Neural crest cell (in vitro differentiated cells): ENCODE measurements at places on chromosomes 12 and 14.

GRCh38 chr14:29039171-29039570 is 272.6 kb downstream of the FOXG1 start:
- no peak for DNase-seq

- no peak for DNase-seq
These were observed 15.0 kb upstream of the TMEM119 start for GRCh38 chr12:108612788-108613282.

DNA sequence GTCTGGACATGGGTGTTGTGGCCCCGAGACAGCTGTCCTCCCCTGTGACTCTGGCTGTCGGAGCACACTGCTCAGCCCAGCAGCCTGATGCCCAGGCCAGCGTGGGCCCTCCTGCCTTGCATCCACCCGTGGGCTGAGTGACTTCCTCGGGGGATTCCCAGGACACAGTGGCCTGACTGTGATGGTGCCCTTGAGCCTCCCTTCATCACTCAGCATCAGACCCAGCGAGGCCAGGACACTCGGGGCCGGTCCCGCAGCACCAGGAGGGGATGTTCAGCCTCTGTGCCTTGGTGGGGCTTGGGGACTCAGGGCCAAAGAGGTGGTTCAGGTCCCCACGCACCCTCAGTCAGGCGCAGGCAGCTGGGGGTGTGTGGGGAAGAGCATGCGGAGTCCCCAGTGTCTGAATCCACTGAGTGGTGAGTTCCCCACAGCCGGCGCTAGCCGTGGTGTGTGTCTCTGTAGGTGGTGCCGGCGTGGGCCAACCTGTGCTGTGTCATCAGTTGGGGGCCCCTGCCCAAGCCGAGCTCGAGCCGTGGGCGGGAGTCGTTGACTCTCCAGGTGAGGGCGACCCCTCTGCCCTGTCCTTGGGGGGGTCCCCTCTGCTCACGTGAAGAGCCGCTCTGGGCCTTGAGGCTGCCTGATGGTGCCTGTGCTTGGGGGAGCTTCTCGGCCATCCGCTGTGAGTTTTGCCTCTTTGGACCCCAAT is 185.8 kb downstream of the ADGRD1 start:
- no peak for DNase-seq

- DNase-seq: no peak
These were observed 28.3 kb downstream of the DEGS2 start for GRCh38 chr14:100131181-100131580.

DNA sequence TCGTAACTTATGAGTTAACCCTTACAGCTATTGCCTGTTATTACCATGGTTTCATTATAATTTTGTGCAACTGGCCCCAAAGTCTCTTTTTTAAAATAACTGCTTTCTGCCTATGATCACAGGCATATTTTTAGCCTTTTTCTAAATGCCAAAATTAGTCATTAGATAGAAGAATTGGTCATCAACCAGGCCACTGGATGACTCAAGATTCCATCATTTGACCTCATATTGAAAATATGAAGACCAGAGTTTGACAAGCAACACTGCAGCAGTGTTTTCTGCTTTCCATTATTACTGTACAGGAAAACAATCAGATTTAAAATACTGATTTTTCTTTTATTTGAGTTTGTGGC is 54.7 kb upstream of the OTOGL start:
- no peak for DNase-seq

DNA sequence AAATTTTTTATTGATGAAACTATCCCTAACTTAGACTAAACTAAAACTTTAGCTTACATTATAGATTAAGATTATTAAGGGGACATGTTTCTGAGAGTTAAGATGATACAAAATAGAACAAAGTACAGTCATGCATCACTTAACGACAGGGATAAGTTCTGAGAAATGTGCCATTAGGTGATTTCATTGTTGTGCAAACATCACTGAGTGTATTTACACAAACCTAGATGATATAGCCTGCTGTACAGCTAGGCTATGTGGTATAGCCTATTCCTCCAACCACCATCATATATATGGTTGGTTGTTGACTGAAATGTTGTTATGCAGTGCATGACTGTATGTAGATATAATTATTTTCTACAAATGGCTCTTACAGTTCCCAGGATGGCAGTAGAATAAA is 46.5 kb downstream of the ATP6V1D start:
- DNase-seq: no peak

DNA sequence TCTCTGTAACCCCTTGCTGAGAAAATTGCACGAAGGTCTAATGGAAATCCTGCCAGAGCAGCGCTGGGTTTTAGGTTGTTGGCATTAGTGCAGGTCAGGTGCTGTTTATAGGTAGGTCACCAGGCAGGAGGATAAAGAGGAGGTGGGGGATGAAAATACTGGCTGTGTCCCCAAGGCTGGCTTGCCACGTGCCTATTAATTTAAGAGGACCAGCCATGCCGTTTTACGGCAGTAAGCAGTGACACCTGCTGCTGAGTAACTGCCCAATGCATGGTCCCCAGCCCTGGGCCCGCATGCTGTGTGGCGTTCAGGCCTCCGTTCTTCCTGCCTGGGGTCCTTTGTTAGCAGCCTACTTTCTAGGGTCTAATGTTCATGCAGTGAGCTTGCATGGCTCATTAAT is 67.2 kb downstream of the WDR20 start:
- no peak for DNase-seq

- DNase-seq: no peak
These were observed 120.0 kb downstream of the TTLL5 start for GRCh38 chr14:75781096-75781495.

GRCh38 chr14:104580961-104581360 is 1.4 kb downstream of the C14orf180 start:
- no peak for DNase-seq

GRCh38 chr12:13836099-13836498 is 145.3 kb downstream of the GRIN2B start:
- DNase-seq: no peak

GRCh38 chr14:72142328-72142727 is 210.1 kb downstream of the RGS6 start:
- no peak for DNase-seq

GRCh38 chr12:104514092-104514810 is 57.5 kb downstream of the CHST11 start:
- no peak for DNase-seq

- DNase-seq: no peak
These were observed 6.6 kb downstream of the BEGAIN start for GRCh38 chr14:100580316-100581227.

GRCh38 chr12:30041096-30041495 is 257.4 kb upstream of the TMTC1 start:
- DNase-seq: no peak

DNA sequence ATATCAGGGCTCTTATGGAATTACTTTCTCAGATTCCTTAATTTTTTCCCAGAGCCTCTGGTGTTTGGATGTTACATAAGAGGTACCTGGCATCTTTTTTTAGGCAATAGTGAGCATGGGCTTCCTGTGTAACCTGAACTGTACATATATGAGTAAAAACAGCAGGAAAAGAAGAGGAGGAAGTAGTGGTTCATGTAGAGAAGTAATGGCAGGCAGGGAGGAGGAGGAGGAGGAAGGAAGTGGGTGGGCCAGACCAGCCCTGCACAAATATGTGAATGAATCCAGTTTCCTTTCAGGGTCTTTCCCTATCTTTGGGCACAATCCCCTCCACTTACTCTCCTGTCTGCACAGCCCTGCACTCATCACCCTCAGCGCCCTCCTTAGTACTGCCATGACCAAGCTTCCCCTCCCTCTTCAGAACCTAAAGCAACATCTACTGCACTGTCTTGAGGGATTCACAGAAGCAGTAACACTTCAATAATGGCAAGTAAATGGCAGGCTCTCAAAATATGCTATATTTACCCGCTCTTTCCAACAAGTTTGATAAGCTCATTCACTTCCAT is 40.9 kb upstream of the GSG1 start:
- DNase-seq: no peak

DNA sequence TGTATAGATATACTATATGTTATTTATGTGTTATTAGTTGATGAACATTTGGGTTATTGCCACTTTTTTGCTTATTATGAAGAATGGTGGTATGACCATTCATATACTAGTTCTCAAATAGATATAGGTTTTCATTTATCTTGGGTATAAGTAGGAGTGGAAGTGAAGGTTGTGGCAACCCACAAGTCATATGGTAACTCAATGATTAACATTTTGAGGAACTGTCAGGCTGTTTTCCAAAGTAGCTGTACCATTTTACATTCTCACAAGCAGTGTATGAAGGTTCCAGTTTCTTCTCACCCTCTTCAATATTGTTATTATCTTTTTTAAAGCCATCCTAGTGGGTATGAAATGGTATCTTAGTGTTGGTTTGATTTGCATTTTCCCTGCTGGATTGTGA is 19.0 kb upstream of the MSRB3 start:
- DNase-seq: no peak

DNA sequence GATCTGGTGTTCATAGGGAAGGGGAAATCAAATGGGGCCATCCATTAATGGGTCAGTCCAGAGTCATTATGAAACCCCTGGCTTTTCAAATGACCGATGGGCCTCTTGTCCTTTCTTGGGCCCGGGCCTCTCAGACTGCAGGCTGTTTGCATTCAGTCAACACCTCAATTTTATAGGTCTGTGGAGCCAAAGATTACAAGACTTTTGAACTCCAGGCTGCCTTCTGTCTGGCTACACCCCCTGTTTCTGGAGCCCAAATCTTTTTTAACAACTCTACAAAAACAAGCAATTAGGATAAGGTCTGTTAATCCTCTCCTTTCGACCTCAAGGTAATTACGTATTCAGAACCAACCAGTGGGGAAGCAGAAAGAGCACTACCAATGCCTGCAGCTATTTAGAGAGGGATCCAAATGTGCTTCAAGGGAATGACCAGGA is 35.6 kb downstream of the DUSP6 start:
- no peak for DNase-seq

- no peak for DNase-seq
These were observed 581.3 kb downstream of the TMEM121 start for GRCh38 chr14:106107703-106108102.

DNA sequence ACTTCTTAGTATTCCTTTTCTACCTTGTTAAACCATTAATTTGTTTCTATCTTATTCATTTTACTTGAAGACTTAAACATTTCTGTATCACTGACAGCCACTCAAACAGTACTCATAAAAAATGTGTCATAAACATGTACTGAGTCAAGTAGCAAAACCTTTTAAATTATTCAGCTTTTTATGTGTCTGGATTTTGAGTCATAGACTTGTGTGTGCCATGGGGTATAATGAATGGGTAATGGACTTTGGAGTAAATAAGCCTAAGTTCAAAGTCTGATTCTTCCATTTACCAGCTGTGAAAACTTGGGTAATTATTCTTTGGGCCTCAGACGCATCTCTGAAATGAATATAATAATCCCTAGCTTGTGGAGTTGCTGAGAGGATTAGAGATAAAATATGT is 199.0 kb downstream of the RAD51B start:
- DNase-seq: no peak

- DNase-seq: no peak
These were observed 360.4 kb downstream of the ATP23 start for GRCh38 chr12:58301730-58302122.

DNA sequence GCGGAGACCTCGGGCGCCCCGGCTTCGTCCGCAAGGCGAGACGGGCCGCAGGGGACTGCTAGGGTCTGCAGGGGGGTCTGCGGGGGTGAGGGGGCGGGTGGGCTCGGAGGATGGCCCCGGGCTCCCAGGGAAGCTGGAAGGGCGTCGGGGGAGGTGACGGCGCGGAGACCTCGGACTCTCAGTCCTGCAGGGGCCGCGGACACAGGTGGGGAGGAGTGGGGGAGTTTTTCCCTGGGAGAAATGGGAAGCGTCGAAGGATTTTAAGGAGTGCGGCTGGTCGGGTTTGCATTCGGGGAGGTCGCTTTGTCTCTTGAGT is 25.9 kb downstream of the ZBTB42 start:
- DNase-seq: no peak

DNA sequence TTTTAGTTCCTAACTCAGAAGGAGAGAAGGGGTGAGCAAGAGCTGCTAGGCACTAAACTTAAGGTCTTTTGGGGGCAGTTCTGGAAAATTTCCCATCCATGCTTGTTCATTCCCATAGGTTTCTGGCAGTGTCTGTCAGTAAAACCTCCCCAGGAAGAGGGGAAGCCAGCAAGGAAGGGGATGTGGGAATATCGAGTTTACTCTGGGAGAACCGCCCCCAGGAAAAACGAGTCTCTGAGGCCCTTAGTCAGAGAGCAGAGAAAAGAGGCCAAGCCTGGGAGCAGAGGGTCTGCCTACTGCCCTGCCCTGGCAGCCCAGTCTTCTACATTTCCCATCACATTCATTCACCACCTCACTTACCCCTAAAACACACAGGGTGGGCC is 55.9 kb downstream of the TMCC3 start:
- DNase-seq: no peak

DNA sequence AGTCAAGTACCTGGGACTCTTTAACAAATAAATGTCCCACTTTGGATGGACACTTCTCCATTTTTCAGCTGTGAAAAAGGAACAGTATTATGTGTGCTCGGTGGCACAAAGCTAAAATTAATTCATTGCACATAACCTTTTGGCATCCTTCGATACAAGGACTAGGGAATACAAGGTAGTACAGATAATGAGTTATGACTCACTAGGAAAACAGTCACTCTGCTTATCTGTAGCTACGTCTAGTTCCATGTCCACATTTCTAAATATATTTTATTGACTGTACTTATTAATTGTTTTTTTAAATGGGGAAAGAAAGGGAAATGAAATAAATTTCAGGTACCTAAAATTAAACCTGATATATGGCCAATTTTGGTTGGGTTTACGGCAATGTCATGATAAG is 35.2 kb upstream of the RIC8B start:
- no peak for DNase-seq

- no peak for DNase-seq
These were observed 59.3 kb upstream of the SCAF11 start for GRCh38 chr12:46049665-46050064.

DNA sequence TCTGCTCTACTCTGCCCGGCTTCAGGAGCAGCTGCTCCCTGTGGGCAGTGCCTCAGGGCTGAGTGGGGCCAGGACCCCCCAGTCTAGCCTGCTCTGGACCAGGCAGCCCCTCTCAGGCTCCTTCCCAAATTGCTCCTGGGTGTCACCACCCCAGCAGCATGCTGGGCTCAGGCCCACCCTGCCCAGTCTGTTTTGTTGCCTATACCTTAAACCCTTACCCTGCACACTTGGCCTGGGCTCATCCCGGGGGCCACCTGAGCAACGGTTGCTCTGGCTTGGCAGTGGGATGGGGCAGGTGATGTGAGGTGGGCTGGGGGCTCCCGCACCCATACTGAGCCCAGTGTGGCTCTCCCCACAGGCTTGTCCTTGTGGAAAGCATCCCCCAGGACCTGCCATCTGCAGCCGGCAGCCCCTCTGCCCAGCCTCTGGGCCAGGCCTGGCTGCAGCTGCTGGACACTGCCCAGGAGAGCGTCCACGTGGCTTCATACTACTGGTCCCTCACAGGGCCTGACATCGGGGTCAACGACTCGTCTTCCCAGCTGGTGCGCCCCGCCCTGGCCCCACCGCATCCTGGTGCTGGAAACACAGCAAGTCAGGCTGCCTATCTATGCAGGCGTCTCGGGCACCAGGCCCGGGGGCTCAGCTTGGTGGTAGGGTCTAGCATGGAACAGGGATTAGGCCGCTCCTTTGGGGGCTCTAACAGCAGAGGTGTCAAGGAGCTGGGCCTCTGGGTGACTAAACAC is 3.9 kb downstream of the PLD4 start:
- DNase-seq: no peak

GRCh38 chr12:7612851-7613250 is 52.9 kb downstream of the APOBEC1 start:
- DNase-seq: no peak

GRCh38 chr12:92098594-92099380 is 46.9 kb downstream of the BTG1 start:
- no peak for DNase-seq
